ENCODE measurements at places on chromosomes 5 and 9.

- no peak for DNase-seq
These were observed 1.2 kb downstream of the SPATA24 start for GRCh38 chr5:139402561-139403158.

DNA sequence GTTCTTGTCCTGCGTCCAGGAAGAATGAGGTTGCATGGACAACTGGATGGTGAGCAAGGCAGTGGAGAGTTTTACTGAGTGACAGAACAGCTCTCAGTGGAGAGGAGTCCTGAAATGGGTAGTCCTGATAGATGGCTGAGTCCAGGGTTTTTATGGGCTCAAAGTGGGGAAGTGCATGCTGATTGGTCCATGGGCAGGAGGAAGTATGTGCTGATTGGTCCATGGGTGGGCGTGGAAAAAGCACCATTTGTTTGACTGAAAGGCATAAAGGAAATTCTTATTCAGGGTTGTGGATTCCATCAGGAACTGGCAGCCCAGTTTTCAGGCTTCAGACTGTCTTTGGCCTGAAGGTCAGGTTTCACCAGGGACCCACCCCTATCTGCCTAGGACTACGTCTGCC lies 10.6 kb downstream of the FSD1L start:
- DNase-seq: no peak

- DNase-seq: no peak
These were observed 3.7 kb upstream of the BAAT start for GRCh38 chr9:101388507-101388993.

- DNase-seq: no peak
These were observed 384.2 kb upstream of the CDH10 start for GRCh38 chr5:25029004-25029403.

GRCh38 chr9:133875131-133875530 lies 117.0 kb downstream of the VAV2 start:
- no peak for DNase-seq

- no peak for DNase-seq
These were observed 12.4 kb upstream of the CCDC112 start for GRCh38 chr5:115308815-115309214.

DNA sequence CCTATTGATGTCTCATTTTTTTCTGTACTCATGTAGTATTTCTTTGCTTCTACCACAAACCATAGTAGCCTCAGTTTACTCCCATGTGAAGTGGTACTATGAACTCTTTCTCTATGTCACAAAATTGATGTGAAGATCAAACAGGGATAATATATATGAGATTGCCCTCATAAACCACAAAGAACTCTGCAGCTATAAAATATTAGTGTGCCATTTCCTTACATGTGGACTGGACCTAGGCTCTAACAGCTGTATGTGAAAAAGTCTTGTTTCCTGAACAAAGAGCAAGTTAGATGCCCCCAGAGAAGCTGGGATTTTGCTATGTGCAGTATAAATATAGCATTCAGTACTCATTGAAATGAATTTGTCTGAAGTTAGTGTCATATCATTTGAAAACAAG lies 412.6 kb upstream of the ADAMTSL1 start:
- no peak for DNase-seq

GRCh38 chr5:96133341-96134079 lies 171.9 kb upstream of the ELL2 start:
- no peak for DNase-seq

- DNase-seq: no peak
These were observed 61.4 kb downstream of the FBXW11 start for GRCh38 chr5:171945066-171945465.

GRCh38 chr5:172167895-172168294 lies 20.1 kb downstream of the STK10 start:
- no peak for DNase-seq

GRCh38 chr5:149641600-149641999 lies 60.3 kb downstream of the ARHGEF37 start:
- DNase-seq: no peak

DNA sequence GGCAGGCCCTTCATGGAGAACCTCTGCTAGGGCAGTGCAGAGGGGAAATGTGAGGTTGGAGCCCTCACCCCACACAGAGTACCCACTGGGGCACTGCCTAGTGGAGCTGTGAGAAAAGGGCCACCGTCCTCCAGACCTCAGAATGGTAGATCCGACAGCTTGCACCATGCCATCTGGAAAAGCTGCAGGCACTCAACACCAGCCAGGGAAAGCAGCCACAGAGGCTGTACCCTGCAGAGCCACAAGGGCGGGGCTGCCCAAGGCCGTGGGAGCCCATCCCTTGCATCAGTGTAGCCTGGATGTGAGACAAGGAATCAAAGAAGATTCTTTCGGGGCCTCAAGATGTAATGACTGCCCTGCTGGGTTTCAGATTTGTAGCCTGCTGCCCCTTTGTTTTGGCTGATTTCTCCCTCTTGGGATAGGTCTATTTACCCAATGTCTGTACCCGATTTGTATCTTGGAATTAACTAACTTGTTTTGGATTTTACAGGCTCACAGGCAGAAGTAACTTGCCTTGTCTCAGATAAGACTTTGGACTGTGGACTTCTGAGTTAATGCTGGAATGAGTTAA lies 16.6 kb upstream of the ZDHHC11 start:
- no peak for DNase-seq
